NCI-H774 (cell line): ENCODE measurements at places on chromosomes 2 and 18.

DNA sequence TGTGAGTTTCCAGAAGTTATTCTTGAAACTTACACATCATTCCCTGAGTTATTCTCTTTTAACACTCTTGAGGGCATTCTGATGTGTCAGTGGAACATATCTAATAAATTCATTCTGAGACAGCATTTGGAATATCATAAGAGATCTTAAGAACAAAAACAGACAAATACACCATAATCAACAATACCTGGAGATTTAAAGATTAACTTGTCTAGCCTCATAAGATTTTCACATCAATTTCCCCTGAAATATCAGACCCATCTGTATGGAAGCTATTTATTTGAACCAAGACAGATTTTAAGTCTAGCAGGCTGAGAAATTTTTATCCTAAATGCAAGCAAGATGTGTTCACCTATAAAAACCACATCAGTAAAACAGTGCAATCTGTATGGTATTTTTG is 181.6 kb downstream of the NYAP2 start:
- no peak for DNase-seq

- peak; percentile 77 for DNase-seq
These were observed 27.4 kb upstream of the SPR start for GRCh38 chr2:72859831-72860262.

GRCh38 chr2:99461828-99462483 is 27.9 kb downstream of the REV1 start:
- no peak for DNase-seq

- DNase-seq = no peak
These were observed 130.9 kb downstream of the TMEM17 start for GRCh38 chr2:62375113-62375420.

DNA sequence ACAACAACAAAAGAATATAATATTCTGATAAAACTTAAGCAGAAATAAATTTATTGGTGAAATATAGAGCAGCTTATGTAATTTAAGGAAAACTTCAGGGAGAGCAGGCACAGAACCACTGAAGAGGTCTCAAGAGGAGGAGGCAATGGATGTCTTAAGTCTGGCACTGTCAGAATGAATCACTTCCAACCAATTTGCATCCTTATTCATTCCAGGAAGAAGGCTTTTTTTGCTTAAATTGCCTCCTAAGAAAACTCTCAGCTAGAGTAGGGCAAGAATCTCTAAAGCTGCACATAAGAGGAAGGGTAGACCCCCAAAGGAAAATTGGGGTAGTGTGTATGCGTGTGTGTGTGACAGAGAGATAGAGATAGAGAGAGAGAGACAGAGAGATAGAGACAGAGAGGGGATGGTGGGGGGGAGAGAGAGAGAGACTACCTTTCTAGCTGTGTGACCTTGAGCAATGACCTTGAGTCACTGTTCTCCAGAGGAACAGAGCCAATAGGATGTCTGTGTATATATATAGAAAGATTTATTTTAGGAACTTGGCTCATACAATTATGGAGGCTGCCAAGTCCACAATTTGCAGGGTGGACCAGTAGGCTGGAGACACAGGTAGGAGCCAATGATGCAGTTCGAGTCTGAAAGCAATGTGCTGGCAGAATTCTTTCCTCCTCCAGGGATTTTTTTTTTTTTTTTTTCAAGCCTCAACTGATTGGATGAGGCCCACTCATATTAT is 96.4 kb upstream of the LINC00305 start:
- DNase-seq = no peak

DNA sequence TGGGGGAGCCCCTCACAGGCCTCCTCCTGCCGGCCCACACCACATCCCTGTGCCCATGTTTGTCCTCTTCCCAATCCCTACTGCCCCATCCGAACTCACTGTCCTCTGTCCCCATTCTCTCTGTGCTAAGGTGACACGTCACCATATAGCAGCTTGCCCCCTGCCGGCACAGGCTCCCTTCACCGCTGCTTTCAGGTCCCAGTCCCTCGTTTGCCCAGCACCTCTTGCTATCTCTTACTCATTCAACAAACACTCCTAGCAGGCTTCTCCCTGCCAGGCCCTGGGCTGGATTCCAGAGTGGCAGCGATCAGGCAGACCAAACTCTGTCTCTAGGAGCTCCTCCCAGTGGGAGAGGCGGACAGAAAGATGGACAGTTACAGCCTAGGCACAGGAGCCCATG is 74.3 kb downstream of the TFCP2L1 start:
- no peak for DNase-seq

DNA sequence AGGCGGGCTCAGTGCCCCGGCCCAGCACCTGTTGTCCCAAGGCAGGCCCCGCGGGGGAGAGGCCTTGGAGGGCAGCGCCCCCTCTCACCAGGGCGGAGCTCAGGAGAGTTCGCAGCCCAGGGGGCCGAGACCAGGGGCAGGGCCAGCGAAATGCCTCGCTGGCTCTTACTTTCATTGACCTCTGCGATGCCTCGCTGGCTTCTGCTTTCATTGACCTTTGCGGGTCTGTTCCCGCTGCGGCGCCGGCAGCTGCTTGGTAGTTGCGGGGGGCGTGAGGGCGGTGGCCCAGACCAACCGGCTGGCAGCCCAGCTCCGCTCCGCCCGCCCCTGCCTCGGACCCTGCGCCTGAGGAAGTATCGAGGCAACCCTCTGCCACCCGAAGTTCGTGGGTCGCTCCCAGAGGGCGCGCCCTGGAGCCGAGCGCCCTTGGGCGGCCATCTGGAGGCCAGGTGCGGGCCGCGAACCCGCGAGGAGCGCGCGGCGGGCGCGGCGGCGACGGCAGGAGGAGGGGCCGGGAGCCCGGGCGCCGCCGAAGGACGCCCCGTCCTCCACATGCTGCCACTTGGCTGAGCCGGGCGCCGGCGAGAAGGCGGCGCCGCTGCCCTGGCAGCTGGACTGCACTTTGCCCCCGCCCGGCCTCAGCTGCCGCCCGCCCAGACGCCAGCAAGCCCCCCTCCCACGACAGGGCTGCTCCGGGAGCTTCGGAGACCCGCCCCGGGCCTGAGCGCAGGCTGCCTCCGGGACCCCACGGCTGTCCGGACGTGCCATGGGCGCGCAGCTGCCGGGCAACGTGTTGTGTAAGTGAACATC is 118.0 kb upstream of the MSTN start:
- DNase-seq = peak; percentile 53

GRCh38 chr2:212428681-212429478 is 109.7 kb downstream of the ERBB4 start:
- DNase-seq = no peak

- DNase-seq = no peak
These were observed 1.0 kb downstream of the HDLBP start for GRCh38 chr2:241314226-241315092.

DNA sequence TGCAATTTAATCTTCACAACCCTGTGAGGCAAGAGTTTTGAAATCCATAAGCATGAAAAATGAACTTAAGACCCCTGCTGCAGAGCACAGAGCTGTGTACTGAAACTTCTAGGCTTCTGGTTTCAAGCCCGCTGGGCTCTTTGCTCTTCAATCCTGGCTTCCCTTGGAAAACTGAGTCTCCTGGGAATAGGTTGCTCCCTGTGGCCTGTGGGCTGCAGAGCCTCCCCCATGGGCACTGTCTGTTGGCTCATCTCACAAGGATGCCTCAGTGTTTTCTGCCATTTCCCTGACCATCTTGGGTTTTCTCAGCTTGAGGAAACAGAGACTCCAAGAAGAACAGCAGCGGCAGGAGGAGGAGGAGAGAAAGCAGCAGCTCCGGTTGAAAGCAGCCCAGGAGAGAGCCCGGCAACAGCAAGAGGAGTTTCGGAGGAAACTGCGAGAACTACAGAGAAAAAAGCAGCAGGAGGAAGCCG is 44.5 kb downstream of the SUMO1 start:
- DNase-seq = no peak

GRCh38 chr2:68135448-68136320 is 22.0 kb upstream of the PNO1 start:
- no peak for DNase-seq

GRCh38 chr2:8502316-8502715 is 179.5 kb upstream of the ID2 start:
- no peak for DNase-seq

DNA sequence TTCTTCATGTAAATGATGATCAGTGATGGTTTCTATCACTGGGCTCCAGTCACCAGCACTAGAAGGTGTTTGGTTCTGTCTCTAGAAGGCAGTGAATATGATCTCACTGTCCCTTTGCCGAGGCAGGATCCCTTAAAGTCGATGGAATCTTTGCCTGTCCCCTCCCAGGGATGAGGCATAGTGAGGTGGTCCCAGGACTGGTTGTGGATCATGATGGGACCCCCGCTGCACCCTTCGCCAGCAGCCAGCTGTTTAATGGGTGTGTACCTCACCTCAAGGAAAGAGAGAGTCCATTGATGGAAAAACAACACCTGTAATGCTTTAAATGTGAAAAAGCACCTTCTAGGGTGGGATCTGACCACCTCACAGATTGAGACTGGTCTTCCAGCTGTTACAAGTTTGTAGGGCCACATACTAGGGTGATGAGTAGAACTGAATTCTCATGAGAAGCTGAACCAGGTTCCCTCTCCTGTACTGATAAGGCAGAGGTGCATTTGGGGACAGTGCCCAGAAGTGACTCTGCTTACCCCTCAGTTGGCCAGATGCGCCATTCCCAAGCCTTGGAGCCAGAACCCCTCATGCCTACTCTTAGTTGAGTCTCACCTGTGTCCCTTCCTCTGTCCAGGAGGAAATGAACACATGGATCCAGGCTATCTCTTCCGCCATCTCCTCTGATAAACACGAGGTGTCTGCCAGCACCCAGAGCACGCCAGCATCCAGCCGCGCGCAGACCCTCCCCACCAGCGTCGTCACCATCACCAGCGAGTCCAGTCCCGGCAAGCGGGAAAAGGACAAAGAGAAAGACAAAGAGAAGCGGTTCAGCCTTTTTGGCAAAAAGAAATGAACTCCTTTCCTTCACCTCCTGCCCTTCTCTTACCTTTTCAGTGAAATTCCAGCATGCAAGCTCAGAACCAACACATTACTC is 55.5 kb upstream of the EML6 start:
- DNase-seq = no peak

- DNase-seq = no peak
These were observed 110.3 kb downstream of the RAB3GAP1 start for GRCh38 chr2:135162377-135162776.

- no peak for DNase-seq
These were observed 87.2 kb downstream of the LPIN1 start for GRCh38 chr2:11833601-11834000.

DNA sequence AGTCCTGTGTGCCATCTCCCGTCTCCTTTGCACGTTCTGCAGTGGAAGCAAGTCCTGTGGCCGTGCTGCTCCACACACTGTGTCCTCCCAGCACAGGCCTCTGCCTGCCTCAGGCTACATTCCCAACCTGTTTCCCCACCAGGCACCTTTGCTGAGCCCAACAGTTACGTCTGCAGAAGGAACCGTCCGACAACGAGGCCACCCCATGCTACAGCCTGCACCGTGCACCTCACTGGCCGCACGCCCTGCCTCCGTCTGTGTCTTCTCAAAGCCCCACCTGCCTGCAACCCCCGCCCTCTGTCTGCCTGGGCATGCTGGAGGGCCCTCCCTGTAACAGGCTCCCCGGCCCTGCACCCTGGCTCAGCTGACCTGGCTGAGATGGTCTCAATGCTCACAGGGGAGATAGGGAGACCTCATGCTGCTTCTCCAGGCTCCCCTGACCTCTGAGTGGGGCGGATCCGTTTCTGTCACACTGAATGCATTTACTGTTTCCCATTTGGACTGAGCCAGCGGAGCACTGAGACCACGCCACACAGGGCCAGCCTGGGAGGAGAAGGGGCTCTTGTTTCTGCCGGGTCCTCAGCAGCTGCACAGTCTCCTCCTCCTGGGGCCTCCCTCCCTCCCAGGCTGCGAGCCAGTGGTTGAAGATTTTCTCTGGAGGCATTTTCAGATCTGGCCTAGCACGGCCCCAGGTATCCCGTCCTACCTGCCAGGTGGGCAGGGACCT is 109.1 kb upstream of the OTOS start:
- DNase-seq = no peak

DNA sequence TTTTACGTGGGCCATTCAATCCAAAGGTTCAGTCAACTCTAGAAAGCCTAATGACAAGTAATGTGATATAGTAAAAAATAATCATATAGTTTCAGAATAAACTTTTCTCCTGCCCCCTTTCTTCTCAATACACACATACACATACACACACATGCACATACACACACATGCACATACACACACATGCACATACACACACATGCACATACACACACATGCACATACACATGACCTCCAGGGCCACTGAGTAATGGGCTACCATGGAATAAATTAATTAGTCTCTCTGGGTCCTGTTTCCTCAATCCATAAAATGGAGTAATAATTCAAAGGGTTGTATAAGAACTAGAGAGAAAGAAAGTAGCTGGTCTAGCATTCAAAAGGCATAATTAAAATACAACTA is 5.4 kb upstream of the TRIB2 start:
- DNase-seq = no peak

DNA sequence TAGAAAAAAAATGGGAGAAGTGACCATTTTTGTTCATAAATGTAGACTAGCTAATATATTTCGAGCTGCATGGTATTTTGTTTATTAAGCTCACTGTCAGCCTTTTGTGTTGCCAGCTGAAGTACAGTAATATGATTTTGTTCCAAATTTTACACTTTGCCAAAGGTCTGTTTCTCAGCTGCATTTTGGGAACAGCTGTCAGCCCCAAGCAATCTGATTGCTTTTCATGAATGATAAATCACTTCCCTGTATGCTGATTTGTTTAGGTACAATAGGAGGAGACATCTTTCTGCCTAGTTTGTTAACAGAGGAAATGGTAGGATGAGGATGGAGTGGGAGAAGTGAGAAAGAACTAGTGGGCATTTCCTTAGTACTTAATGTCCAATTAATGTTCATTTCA is 79.3 kb downstream of the NABP1 start:
- no peak for DNase-seq

DNA sequence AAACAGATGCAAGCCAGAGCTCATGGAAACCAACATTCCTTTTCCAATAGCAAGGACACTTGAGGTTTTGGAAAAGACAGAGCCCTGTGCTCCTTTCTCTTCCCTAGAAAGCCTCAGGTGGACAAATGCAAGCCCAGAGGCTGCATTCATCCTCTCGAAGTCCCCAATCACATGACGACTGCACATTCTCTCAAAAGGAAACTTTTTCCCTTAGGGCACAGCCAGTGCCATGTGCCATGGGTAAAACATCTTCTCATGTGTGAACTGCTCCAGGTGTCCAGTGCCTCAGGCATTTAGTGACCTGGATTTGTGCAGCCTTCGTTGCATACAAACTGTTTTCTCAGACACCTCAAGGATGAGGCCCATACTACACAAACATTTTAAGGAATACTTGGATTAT is 140.7 kb downstream of the LAMA1 start:
- DNase-seq = no peak

- DNase-seq = no peak
These were observed 14.5 kb upstream of the SULT1C4 start for GRCh38 chr2:108363024-108363907.

- no peak for DNase-seq
These were observed 121.0 kb upstream of the SLC39A10 start for GRCh38 chr2:195535911-195536522.

GRCh38 chr2:69477627-69478026 is 40.4 kb upstream of the NFU1 start:
- DNase-seq = no peak

DNA sequence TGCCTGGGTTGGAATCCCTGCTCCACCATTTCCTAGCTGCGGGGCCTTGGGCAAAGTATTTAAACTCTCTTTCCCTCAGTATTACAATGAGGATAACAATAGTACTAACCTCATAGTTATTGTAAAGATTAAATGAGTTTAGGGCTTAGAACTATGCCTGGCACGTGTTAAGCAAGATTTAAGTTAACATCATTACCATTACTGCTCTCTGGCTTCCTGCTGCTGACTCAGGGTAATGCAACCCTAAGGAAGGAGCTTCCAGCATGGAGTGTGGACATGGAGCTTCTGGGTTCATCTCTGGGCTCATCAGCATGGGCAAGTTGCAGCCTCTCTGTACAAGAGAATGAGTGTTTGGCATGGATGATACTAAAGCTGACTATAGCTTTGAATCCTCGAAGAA is 374.2 kb upstream of the MAP2 start:
- no peak for DNase-seq
